ENCODE measurements at places on chromosomes 7 and 10.
A peak's percentile ranks its signal among the peaks of the same experiment; 100 is the strongest.

GRCh38 chr7:19060761-19061259, 56.6 kb downstream of the TWIST1 start:
- DNase-seq, result no peak

- DNase-seq, result no peak
Observed at GRCh38 chr7:931871-932650, 22.4 kb downstream of the ADAP1 start.

DNA sequence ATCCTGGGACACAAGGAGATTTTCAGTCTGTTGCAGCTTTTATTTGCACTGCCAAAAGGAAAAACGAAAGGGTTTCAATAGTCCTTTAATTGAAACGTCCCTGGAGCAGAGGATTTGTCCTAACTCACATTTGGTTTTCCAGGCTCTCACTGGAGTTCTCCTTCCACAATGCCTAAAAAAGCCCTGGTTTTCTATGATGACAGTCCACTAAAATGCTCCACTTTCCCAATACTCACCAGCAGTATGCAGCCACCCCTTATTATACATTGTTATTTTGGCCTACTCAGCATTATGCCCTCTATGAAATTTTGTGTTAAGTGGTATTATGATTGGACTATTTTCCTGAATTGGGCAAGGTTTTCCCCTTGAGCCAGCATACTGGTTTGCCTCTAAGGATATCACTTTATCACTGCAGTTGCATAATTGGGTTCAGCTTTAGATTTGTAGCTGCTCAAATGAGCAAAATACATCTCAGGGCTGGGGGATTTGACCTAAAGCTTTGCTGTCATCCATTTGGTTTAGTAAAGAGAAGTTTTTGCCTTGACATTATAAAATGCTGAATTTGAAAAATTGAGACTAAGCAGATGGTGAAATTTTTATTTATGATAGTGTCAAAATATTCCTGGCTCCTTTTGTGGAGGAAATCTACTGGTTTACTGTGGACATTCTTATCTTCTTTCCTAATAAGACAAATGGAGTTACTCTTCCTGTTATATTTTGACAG, 239.2 kb downstream of the RNLS start:
- no peak for DNase-seq

GRCh38 chr7:134782121-134782623, 2.7 kb downstream of the CALD1 start:
- no peak for DNase-seq

DNA sequence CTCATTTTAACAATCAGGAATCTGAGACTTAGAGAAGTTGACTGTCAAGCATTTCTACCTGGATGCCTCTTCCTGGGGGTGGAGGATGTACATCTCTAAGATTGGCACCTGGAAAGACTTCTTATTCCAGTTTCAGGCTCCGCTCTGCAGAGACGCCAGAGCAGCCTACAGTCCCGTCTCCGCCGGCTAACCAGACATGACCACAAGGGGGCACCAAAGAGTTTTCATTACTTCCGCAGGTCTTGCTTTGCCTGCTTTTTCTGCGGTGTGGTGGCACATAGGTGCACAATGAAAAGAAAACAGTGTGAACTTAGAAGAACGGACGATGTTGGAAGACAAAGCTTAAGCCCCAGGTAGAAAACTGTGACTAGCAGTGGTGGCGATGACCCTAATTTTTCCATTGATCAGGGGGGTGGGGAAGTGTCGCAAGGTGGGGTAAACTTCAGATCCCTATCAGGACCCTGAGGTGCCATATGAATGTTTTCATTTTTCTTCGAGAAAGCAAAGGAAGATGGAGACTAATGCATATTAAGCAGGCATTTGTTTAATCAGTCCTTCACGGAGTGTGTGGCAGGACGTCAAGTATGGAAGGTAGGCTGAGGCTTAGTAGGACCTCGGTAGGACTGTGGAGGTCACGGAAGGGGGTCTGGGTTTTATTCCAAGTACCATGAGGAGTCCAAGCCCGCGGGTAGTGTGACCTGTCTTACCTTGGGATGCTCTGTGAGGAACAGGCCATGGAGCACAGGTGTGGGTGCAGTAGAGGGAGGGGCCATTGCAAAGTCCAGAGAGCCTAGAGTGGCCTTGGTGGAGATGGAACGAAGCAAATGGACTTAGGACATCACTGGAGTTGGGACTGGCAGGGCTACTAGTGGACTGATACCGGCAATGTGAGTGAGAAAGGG, 60.1 kb upstream of the SORCS3 start:
- peak; percentile 83 for DNase-seq

DNA sequence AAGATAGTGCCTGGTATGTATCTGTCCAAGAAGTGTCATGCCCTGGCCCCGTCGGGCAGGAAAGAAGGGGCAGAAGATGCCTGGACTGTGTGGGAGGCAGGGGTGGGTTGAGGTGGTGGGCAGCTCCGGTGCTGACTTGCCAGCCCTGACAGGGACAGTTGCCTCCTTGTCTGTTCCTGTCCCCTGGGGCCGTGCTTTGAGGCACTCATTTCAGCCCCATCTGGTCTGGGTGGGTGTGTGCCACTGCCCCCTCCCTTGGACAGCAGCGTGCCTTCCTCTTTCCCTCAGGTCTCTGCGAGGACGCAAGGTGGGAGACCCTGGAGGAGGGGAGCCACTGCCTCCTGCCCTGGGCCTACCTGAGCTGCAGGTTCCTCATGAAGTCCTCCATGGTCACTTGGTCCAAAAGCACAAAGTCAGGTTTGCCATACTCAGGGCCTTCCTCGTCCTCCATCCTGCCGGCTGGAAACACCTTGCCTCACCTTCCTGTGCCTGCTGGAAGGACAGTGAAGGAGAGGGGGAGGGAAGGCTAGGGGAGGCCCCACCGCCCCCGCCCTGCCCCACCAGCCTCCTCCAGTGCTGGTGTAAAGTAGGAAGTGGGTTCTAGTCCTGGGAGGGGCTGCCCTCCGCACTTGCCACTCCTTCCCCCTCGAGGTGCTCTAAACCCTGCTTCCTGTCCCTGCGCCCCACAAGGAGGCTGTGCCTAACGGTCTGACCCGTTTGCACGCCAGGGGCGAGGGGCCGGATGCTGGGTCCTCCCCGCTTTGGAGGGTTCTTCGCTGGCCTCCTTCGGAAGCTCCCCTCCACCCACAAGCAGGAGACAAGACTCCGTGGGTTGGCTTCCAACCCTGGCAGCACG, at the start of gene MYO1G:
Gene MYO1G (minus strand): TSS at position 505 of the 856 bp plus-strand sequence. CDS start 54 bp downstream, at position 451.
- DNase-seq, result no peak

DNA sequence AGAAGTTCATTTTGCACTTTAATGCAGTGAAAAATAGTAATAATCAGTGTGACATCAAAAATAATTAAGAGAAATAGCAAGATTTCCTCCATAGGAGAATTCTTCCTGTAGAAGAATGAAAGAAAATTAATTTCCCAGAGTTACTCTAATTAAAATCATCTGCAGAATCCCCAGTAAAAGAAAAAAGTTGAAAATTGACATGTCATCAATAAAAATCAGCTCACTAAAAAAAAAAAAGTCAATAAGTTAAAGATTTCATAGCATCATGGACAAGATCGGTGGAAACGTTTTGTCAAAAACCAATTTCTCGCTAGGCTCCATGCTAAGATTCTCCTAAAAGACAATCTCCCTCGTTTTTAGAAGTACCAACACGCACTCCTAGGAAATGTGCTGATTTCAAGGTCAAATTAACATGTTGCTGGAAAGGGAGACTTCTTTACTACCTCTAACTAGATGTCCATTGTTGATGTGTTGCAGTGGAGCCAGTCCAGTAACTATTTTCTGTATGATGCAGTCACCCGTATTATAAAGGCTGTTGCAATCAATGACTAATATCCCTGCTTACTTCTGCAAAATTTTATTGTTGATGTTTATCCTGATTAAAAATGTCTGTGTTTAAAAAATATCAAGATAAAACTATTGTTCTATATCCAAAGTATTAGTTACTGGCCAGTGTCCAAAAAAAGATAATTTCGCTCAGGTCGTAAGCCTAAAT, 591.9 kb upstream of the MGMT start:
- DNase-seq, result no peak

DNA sequence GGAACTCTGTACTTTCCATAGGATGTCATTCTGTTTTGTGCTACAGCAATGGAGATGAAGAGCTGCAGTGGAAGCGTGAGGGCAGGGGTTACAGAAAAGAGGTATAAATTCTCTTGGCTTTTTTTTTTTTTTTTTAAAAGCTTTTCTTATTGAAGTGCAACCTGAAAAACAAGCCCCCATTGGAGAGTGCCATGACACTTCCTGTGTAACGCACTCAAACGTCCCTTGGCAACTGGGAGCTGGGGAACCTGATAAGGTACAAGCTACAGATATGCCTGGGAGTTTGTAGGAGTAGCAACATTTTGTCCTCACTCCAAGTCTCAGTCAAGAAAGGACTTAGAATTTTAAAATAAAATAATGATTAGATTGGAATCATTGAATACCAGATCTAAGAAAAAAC, 512.1 kb downstream of the RPS24 start:
- DNase-seq, result no peak

DNA sequence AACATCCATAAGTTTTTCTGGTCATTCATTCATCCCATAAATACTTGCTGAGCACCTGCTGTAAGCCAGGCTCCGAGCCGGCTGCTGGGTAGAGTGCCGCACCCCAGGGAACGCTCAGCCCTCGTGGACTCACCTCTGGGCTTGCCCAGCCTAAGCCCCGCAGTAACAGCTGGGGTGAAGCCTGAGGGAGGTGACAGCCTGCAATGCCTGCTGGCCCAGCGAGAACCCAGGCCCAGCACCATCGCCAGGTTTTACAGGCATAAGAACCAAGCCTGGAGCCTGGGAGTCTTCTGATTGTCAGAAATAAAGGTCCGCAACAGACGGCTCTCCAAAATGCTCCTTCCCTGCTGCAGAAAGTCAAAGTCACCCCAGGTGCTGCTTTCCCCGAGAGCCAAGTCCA, 205.4 kb downstream of the ZMYND11 start:
- DNase-seq, result peak; percentile 28

GRCh38 chr7:111752022-111752582, 189.8 kb upstream of the IMMP2L start:
- no peak for DNase-seq

- no peak for DNase-seq
Observed at GRCh38 chr7:138880881-138881578, 83.0 kb upstream of the ATP6V0A4 start.

DNA sequence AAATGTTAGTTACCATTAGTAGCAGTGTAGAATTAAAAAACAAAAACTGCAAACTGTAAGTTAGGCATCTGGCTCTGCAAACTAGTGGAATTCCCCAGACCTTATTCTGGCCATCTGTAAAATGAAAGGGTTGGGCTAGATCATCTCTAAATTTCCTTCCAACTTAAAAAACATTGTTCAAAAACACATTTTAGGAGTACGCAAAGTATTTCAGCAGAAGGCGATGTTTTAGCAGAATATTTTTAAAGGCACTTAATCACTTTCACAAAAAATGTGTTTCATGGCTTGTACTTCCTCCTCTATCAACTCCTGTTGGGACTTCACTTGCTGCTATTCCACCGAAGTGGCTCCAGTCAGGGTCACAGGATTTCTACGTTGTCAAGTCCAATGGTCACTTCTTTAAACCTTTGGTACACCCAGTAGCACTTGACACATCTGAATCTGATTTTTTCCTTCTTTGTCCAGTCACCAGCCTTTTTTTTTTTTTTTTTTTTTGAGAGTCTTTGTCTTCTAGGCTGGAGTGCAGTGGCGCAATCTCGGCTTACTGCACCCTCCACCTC, 169.0 kb downstream of the AHR start:
- DNase-seq, result no peak

GRCh38 chr10:80453056-80453841, 861 bp upstream of the TSPAN14 start:
- peak; percentile 83 for DNase-seq

- no peak for DNase-seq
Observed at GRCh38 chr10:100697070-100697469, 48.3 kb upstream of the PAX2 start.

- DNase-seq, result peak; percentile 26
Observed at GRCh38 chr10:124578231-124579010, 116.8 kb downstream of the LHPP start.

DNA sequence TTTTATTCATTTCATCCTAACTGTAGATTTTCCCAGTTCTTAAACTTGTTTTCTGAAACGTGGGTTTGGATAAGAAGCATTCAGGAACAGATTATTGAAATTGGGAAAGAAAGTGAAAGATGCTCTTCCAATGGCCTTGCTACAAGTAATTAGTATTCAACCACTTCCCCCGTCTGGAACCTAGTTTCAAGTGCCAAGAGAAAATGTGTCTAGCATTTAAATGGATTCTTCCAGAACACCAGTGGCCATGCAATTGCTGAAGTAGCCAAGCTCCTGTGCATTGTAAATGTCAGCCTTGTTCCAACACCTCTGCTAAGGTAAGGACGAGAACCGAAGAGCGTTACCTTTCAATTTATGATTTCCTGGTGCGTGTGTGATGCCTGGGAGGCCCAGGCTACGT, 68.2 kb downstream of the PFKFB3 start:
- DNase-seq, result no peak

- DNase-seq, result peak; percentile 70
Observed at GRCh38 chr7:74365322-74366022, 76.3 kb downstream of the CLIP2 start.

- DNase-seq, result no peak
Observed at GRCh38 chr10:6501931-6502330, 78.1 kb downstream of the PRKCQ start.

DNA sequence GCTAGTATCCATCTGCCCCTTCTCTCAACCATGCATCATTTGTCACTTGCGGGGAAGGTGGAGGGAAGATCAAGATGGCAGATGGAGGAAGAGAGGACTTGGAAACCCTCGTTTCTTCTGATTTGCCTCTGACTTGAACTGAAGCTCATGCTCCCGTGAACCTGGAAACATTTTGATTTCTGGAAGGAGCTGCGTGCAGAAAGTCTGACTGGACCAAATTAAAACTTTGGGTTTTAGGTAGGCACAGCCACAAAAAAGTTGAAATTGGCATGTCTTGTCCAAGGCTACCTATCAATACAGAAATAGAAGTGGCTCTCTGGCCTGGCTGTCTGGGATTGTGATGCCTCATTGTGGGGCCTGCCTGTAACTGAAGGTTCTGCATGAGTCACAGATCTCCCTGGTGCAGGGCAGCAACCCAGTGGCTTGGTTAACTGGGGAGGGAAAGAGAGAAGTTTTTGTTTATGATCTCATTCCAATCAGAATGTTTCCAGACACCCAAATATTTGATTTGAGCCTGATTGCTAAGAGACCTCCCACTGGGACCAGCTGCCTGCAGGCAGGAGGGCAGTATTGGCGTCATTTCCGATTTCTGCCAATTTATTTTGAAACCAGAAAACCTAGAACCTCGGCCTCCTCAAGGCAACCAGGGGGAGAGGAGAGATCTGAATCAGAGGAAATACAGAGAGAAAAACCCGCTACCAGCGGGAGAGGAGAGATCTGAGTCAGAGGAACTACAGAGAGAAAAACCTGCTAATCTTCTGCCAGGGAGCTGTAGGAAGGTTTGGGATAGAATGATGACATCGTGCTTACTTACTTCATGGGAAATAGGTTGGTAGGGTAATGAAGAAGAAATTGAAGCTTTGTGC, 363.6 kb downstream of the ANKRD30A start:
- DNase-seq, result no peak

GRCh38 chr7:47301657-47302295, 280.1 kb downstream of the TNS3 start:
- DNase-seq, result no peak

GRCh38 chr7:129210989-129211312, 13.9 kb upstream of the AHCYL2 start:
- DNase-seq, result no peak

All from right forelimb (tissue), 1 donor.